ENCODE measurements at places on chromosomes 11 and 22. TPM values are rescaled to one million over a fixed set of nuclear protein-coding genes. Genes with fewer than 3 reads are reported as not detected.

Gene SCGB1A1
- total RNA-seq = not detected

Gene CARS1
- 37.0 TPM for total RNA-seq

DNA sequence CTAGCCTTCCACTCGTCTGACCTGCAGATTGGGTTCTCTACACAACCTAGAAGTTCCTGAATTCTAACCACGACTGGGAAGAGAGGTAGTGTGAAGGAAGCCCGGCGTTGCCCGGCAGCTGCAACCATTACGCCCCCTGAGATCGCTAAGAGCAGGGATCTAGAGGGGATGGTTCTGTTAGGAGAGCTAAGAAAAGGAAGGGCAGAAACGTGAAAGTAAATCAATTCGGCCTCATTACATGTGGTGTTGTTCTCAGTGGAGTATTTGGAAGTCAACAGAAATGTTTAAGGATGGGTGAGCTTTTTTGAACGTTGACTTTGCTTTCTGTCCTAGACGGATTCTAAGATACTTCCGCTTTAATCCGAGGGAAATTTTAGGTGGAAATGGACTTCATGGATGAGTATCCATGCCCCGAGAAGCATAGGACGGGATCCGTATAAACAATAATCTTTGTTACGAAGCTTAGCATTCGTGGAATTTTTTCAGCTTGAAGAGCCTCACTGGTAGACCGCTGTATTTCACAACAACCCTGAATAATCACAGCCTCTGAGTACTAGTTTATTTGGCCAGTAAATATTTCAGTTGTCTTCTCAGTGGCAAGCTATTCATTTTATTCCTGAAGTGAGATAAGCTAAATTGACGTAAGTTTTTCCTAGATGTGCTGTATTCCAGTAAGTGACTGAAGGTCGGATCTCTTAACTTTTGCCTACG lies 629 bp downstream of the ATP5MG start:
- no peak for DNase-seq

GRCh38 chr11:73367482-73368024 lies 8.6 kb upstream of the RELT start:
- DNase-seq = no peak
